ENCODE measurements at places on chromosomes 12 and 14. TPM values are rescaled to one million over a fixed set of nuclear protein-coding genes. Genes with fewer than 3 reads are reported as not detected.

- no peak for DNase-seq
These were observed 27.6 kb downstream of the JAG2 start for GRCh38 chr14:105141026-105141425.

GRCh38 chr14:72434856-72435255, 459.0 kb downstream of the DPF3 start:
- no peak for DNase-seq

DNA sequence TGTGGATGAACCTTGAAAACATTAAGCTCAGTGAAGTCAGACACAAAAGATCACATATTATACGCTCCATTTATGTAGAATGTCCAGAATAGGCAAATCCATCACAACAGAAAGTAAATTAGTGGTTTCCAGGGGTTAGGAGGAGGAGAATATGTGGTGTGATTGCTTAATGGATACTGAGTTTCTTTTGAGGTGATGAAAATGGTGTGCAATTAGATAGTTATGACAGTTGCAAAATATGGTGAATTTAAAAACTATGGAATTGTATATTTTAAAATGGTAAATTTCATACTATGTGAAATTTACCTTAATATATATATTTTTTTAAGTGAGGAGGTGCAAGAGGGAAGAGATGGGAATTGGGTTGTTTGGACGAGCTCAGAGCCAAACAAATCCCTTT, 46.3 kb upstream of the KICS2 start:
- no peak for DNase-seq

KLRK1 gene
- total RNA-seq: 0.59 TPM
